B cell (primary cell): ENCODE measurements at places on chromosomes 1 and 21.
A peak's percentile ranks its signal among the peaks of the same experiment; 100 is the strongest.

- no peak for DNase-seq
Observed at GRCh38 chr1:58165073-58165472, 381.5 kb downstream of the OMA1 start.

DNA sequence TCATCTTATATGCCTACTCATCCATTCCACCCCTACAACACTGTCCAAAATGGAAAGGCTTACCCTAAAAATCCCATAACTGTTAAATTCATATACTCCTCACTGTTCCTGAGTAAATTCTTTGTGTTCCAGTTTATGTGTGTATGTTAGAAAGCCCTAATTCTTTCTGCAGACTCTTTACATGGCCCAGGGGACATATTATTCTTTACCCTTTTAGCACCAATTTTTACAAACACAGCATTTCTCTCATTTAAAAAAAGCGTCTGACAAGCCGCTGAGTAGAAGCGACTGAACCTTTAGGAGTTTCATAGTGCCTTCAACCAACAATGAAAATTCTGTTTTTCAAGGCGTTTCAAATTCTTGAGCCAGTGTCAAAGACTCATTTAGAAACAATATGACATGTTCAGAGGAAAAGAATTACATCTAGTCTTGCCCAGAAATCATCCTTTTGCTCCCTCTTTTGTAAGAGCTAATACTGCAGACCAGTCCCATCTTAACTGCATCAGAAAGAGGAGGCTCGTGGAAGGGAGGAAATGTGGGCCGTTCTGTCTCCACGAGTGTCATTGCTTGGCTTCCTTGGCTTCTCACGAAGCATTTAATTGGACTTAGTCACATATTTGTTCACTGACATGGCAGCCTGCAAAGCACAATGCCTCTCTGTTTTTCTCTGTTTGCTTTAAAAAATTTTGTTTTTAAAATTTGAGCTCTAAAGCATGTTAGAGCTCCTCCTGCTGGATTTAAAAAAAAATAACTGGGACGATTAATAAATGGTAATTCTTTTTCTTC lies 21.3 kb upstream of the C1orf105 start:
- DNase-seq = peak; percentile 74

GRCh38 chr1:156502894-156503697 lies 2.5 kb upstream of the MEF2D start:
- DNase-seq = no peak

DNA sequence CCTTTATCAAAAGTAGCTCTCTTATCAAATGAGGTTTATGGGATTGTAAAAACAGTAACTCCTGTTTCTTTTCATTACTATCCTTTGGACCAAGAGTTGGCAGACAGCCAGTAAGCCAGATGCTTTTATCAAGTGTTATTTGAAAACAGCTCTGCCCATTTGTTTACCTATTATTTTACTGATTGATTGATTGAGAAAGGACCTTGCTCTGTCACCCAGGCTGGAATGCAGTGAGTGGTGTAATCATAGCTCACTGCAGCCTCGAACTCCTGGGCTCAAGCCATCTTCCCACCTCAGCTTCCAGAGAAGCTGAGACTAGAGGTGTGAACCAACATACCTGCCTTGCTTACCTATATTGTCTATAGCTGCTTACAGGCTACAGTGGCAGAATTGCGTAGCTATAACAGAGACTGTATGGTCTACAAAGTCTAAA lies 3.6 kb downstream of the PRKAB2 start:
- no peak for DNase-seq

GRCh38 chr1:3313576-3313950 lies 140.9 kb upstream of the ARHGEF16 start:
- DNase-seq = no peak

GRCh38 chr1:19879227-19879626 lies 3.0 kb upstream of the OTUD3 start:
- DNase-seq = no peak

- no peak for DNase-seq
Observed at GRCh38 chr1:216184126-216184680, 239.0 kb downstream of the USH2A start.

DNA sequence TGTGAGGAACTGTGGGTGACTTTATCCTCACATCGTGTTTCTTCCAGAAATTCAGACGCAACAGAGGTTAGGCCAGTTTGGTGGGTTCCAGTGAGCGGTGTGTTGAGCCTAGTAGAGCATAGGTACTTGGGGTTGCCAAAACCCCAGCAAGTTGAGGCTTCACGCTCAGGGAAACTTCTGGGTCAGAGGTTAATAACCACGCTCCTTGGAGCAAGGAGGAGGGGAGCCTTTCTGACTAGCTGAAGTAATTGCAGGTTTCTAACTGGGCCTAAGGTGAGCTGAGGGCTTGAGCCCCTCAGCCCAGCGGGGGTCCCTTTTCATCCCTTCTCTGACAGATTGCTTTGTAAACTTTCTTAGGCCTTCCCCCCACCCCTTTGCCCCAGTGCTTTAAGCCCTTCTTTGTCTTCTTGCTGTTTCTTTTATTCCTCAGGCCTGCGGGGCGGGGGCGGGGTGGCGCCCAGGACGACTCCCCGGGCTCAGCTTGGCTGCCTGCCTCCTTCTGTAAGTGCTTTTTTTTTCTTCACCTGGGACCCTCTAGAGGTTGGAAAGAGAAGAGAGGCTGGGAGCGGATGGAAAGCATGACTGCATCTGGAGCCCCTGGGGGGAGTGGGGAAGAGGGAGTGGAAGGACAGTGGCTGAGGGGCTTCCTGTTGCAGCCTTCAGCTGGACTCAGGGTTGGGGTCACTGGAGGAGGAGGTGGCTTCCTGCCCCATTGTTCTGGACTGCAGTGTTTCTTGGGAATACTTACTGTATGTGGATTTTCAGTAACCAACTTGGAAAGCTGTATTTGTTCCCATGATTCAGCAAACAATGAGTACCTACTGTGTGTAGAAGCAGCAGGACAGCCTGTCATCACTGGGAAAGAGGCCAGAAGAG lies 1.3 kb upstream of the ZNF436 start:
- no peak for DNase-seq

DNA sequence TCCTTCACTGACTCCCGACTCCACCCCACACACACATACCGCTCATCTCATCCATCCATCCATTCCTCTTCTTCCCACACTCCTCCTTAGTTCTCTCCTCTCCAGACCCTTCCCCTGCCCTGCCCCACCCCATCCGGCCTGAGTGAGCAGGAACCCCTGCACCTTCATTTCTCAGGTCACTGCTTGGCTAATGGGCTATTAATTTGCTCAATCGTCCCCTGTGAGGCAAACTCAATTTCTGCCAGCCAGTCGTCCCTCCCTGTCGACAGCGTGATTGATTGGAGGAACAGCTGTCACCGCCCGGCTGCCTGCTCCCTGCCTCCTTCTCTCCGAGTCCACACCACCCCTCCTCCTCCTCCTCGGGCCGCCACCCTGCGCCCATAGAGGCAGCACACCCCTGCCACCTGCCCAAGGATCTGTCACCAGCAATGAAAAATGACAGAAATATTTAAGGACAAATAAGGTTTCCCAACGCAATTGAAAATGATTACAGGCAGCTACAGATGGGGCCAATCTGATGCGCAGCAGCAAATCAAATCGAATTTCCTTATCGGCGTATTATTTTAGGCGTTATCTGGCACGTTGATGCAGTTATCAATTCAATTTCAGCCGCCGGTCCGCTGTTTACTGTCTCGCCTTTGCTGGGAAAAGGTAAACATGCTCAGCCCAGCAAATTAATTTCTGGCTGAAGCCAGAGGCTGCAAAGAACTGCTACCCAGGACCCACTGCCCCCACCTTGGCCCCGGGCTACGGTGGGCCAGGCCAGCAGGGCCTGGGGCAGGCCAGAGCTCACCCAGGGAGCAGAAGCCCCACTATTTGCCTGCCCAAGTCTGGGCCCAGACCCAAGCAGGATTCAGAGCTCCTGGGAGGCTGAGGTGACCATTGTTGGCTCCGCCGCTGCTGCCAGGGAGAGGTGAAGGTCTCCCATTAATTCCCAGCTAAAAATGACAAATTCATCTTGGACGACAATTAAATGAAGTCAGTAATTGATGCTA lies 71.3 kb downstream of the TMEM53 start:
- no peak for DNase-seq

- DNase-seq = no peak
Observed at GRCh38 chr1:46190539-46190938, 7.7 kb downstream of the POMGNT1 start.

GRCh38 chr21:45258466-45258865 lies 29.2 kb downstream of the POFUT2 start:
- no peak for DNase-seq
